PC-3 (cell line): ENCODE measurements at places on chromosomes 6 and 20. TPM values are rescaled to one million over a fixed set of nuclear protein-coding genes. Genes with fewer than 3 reads are reported as not detected.

GRCh38 chr6:1591243-1591642 lies 18.5 kb upstream of the FOXC1 start:
- peaks cover 22% of the 10 kb centered on the region for H3K27me3 ChIP-seq
- no peaks in the 10 kb centered on the region for H3K36me3 ChIP-seq
- DNase-seq = no peak
- peaks cover 18% of the 10 kb centered on the region; the same call in 1 of the 2 replicates for H3K4me1 ChIP-seq
- H3K27ac ChIP-seq = no peak overlapping the region

- H3K4me1 ChIP-seq = peaks cover 25% of the 10 kb centered on the region
- no peak overlapping the region for H3K27ac ChIP-seq
- no peaks in the 10 kb centered on the region for H3K27me3 ChIP-seq
- H3K36me3 ChIP-seq = no peaks in the 10 kb centered on the region
- no peak for DNase-seq
- no peak overlapping the region for H3K4me3 ChIP-seq
Observed at GRCh38 chr6:135993361-135993760, 141.9 kb downstream of the PDE7B start.

- DNase-seq = no peak
- H3K36me3 ChIP-seq = no peaks in the 10 kb centered on the region
- no peak overlapping the region for H3K4me3 ChIP-seq
- peaks cover 40% of the 10 kb centered on the region for H3K27me3 ChIP-seq
Observed at GRCh38 chr6:161503570-161503969, 229.7 kb upstream of the AGPAT4 start.

DNA sequence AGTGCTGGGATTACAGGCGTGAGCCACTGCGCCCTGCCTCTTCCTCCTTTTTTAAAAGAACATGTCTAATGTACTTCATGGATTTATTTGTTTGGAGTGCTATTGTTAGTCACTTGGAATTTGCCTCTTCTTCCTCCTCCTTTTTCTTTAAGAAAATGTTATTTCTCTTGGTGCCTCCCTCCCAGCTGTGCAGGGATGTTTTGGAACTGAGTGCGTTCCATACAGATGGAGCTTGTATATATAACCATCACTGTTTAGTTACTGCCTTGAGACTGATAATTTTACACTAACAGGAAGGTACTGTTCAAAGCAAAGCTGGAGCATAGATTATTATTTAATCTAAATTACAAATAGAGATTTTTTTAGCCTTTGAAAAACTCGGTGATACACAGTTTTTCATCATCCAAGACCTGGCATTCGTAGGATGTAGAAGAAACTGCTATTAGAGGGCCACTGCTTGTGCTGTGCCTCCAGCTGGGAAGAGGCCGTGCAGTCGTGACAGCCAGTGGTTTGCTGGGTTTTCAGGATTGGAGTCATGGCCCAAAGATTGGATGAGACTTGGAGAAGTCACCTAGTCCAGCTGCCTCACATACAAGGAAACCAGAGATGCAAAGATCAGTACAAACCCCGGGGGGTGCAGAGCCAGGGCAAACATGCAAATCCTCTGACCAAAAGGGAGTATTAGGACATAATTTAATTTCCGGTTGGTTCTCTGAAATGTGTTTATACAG lies 123.1 kb downstream of the PLEKHG1 start:
- no peak for DNase-seq

DNA sequence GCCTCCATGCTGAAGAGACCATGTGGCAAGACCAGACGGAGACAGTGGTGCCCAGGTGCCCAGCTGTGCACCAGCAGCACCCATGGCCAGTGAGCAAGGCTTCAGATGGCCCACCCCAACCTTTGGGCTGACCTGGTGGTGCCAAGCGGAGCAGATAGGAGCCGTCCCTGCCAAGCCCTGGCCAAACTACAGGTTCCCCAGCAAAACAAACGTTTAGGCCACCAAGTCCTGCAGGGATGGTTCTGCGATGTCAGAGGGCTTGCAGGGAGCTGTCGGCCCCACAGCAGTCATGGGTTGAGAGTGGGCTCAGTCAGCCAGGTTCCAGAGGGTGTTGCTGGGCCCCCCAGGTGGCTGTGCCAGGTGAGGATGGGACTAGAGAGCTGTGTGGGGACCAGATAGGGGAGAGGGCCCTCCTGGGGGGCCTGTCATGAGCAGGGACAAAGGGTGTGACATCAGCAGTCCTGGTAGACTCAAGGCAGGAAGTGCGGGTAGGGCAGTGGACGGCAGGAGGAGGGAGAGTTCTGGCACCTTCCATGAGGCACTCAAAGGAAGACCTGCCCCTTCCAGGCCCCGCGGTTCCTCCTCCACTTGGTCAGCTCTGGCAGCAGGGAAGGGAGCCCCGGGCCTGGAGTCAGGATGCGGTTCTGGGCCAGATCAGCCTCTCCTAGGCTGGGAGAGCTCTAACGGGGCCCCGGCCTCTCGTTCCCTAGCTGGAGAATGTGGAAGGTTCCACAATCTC lies 342.4 kb downstream of the ZFAND3 start:
- no peaks in the 10 kb centered on the region for H3K4me1 ChIP-seq
- H3K27ac ChIP-seq = no peak overlapping the region
- no peak overlapping the region for H3K4me3 ChIP-seq
- H3K27me3 ChIP-seq = no peaks in the 10 kb centered on the region

DNA sequence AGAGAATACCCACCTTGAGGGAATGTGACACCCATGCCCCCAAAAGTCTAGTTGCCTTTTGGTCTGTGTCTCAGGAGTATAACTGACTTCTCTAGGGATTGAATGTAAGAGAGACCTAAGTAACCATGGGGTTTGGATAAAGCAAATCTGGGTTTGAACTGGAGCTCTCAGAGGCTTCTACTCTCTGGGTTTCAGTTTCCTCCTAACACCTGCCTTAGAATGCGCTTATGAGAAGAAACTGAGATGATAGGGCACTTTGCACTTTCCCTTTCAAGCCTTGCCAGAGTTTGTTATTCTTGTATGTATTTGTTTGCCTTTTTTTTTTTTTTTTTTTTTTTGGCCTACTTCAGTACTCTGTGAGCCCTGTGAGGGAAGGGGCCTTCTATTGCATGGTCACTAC lies 19.4 kb downstream of the SDHAF4 start:
- DNase-seq = no peak
- H3K36me3 ChIP-seq = no peaks in the 10 kb centered on the region
- no peaks in the 10 kb centered on the region for H3K27me3 ChIP-seq
- no peaks in the 10 kb centered on the region for H3K4me1 ChIP-seq
- H3K27ac ChIP-seq = no peak overlapping the region
- H3K4me3 ChIP-seq = no peak overlapping the region

GRCh38 chr20:5077761-5078387 lies 41.9 kb downstream of the PCNA start:
- DNase-seq = no peak
- no peaks in the 10 kb centered on the region for H3K36me3 ChIP-seq
- H3K4me1 ChIP-seq = peaks cover 16% of the 10 kb centered on the region

GRCh38 chr6:134619789-134620188 lies 301.9 kb upstream of the SGK1 start:
- H3K36me3 ChIP-seq = no peaks in the 10 kb centered on the region
- no peak overlapping the region for H3K4me3 ChIP-seq
- H3K27me3 ChIP-seq = no peaks in the 10 kb centered on the region
- H3K27ac ChIP-seq = no peak overlapping the region
- H3K4me1 ChIP-seq = peaks cover 11% of the 10 kb centered on the region
- peak; percentile 18 for DNase-seq

GRCh38 chr20:57482148-57482547 lies 42.8 kb downstream of the CTCFL start:
- DNase-seq = no peak
- H3K4me1 ChIP-seq = no peaks in the 10 kb centered on the region
- no peaks in the 10 kb centered on the region for H3K36me3 ChIP-seq
- no peak overlapping the region for H3K4me3 ChIP-seq
- H3K27ac ChIP-seq = no peak overlapping the region

The FGD2 gene
- 0.35 and 0.44 TPM in 2 replicates for total RNA-seq

The KCNK5 gene
- total RNA-seq = 3.2 and 3.5 TPM in 2 replicates

GRCh38 chr20:23666189-23666588 lies 22.6 kb downstream of the CST4 start:
- no peaks in the 10 kb centered on the region for H3K27me3 ChIP-seq
- H3K4me1 ChIP-seq = no peaks in the 10 kb centered on the region
- peak; percentile 25 for DNase-seq
- H3K4me3 ChIP-seq = no peak overlapping the region
- no peak overlapping the region for H3K27ac ChIP-seq

DNA sequence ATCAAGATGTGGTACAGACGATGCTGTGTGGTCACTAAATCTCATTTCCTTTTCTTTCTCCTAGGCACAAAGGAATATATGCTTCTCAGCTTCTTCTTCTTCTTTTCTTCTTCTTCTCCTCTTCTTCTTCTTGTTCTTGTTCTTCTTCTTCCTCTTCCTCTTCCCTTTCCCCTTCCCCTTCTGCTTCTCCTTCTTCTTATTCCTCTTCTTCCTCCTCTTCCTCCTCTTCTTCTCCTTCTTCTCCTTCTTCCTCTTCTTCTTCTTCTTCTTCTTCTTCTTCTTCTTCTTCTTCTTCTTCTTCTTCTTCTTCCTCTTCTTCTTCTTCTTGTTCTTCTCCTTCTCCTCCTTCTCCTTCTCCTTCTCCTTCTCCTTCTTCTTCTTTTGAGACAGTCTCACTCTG lies 190.4 kb upstream of the DTNBP1 start:
- no peak for DNase-seq
- H3K36me3 ChIP-seq = no peaks in the 10 kb centered on the region
- H3K27ac ChIP-seq = no peak overlapping the region
- no peak overlapping the region for H3K4me3 ChIP-seq
- H3K27me3 ChIP-seq = 0 out of 2 replicates have a peak, but pooled peaks cover 4% of the 10 kb centered on the region

DNA sequence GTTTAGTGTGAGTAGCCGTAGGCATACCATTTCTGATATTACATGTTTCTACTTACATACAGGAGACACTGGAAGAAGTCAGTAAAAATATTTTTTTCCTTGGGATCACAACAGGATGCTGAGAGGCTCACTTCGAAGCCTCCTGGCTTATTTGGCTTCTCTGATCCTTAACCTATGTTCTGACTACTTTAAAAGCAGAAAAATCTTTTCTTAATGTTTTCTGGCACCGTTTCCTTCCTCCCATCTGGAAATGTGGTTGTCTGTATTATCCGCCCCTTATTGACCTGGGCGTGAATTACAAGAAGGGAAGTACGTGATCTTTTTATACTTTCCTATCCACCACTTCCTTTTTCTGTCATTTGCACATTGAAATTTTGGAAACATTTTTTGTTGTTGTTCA lies 379.6 kb downstream of the COL12A1 start:
- H3K4me1 ChIP-seq = no peaks in the 10 kb centered on the region
- H3K27ac ChIP-seq = no peak overlapping the region
- no peak for DNase-seq
- H3K27me3 ChIP-seq = no peaks in the 10 kb centered on the region
- no peaks in the 10 kb centered on the region for H3K36me3 ChIP-seq

DNA sequence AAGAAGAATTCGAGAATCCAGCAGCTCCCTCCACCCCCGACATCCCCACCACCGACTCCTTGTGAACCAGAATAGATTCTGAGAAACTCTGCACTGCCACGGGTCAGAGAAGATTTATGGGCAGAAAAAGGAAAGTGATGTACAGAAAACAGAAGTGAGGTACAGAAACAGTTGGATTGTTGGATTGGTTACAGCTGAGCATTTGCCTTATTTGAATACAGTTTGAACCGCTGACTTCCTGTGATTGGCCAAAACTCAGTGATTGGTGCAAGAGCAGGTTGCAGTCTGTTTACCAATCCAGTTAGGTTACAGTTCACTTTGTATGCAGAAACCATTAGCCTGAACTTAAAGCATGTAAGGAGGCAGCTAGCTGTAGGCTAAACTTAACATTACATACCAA lies 131.2 kb upstream of the HDDC2 start:
- no peaks in the 10 kb centered on the region for H3K4me1 ChIP-seq
- no peak for DNase-seq
- peaks cover under 1% of the 10 kb centered on the region; the same call in 1 of the 2 replicates for H3K27me3 ChIP-seq

The TRIM10 gene
- total RNA-seq = not detected in 2 replicates

The SIM1 gene
- total RNA-seq = not detected in 2 replicates

GRCh38 chr6:7110092-7110792 lies 2.5 kb downstream of the RREB1 start:
- H3K27ac ChIP-seq = peak overlapping the region; percentile 86
- no peaks in the 10 kb centered on the region for H3K27me3 ChIP-seq
- DNase-seq = peak; percentile 17
- H3K36me3 ChIP-seq = peaks cover 6% of the 10 kb centered on the region; the same call in 1 of the 2 replicates
- peaks cover 43% of the 10 kb centered on the region for H3K4me1 ChIP-seq

DNA sequence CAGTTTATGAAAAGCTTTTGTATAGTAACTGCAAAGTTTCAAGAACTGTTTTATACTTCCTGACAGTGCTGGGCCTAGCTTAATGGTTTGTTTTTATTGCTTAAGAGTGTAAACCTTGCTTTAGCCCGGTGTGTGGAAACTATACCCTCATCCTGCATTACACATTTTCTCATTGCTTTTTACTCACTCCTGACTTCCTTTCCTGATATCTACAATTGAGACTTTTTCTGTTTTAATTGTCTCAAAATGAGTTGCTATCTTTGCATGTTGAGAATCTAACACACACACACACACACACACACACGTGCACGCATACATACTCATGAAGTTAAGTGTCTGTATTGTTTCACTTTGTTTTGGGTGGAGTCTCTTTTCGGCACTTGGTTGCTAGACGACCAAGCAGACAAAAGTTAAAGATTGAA lies 16.7 kb downstream of the BMP2 start:
- no peaks in the 10 kb centered on the region for H3K4me1 ChIP-seq
- no peak overlapping the region for H3K4me3 ChIP-seq
- no peak overlapping the region for H3K27ac ChIP-seq
- peaks cover 98% of the 10 kb centered on the region for H3K27me3 ChIP-seq

DNA sequence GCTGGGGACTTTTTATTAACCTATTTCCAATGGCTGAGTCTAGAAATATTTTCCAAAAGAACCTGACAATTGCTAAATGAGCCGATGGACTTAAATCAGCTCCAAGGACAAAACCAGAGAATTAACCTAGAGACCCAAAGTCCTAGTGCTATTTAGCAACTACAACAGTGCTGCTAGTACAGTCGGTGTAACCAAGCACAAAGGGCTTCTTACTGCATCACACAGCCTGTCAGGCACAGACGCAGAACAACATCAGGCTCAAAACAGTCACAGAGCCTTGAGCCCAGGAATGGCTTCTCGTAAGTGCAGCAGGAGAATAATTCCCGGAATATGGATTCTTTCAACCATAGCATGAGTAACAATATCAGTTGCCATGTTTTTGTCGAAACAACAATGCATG lies 70.0 kb downstream of the GFOD1 start:
- DNase-seq = no peak
- H3K27me3 ChIP-seq = no peaks in the 10 kb centered on the region
- H3K36me3 ChIP-seq = no peaks in the 10 kb centered on the region
- no peaks in the 10 kb centered on the region for H3K4me1 ChIP-seq

The ANKEF1 gene
- 11.6 and 13.1 TPM in 2 replicates for total RNA-seq

- no peak overlapping the region for H3K4me3 ChIP-seq
- no peak for DNase-seq
Observed at GRCh38 chr6:119184008-119184648, 105.7 kb upstream of the FAM184A start.

The BANF2 gene
- total RNA-seq = not detected in 2 replicates

- H3K27me3 ChIP-seq = peaks cover 20% of the 10 kb centered on the region
- DNase-seq = no peak
- H3K27ac ChIP-seq = no peak overlapping the region
- H3K36me3 ChIP-seq = no peaks in the 10 kb centered on the region
Observed at GRCh38 chr6:39124114-39124513, 9.1 kb upstream of the SAYSD1 start.
